ENCODE measurements at places on chromosomes 2 and 18. TPM values are rescaled to one million over a fixed set of nuclear protein-coding genes. Genes with fewer than 3 reads are reported as not detected.

- peak; percentile 55 for DNase-seq
These were observed 245.0 kb downstream of the PTGR3 start for GRCh38 chr18:74963820-74964446.

DNA sequence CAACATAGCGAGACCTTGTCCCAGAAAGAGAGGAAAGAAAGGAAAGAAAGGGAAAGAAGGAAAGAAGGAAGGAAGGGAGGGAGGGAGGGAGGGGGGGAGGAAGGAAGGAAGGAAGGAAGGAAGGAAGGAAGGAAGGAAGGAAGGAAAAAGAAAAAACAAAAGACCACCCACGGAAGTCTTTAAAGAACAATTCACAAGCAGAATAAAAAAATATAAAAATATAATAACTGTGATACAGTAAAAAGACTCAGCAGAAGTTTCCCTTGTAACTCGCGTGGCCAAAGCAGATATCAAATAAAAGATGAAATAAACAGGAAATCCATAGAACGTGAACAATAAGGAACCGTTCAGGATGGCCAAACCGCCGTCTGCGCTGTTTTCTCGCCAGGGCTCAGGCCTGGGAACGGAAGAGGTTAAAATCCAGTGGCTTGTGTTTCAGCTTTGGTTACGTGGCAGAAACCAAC is 1.2 kb upstream of the SLC1A4 start:
- no peak for DNase-seq

Gene CRYGC
- not detected for total RNA-seq

Gene SERPINB13
- total RNA-seq = not detected

All from renal cortical epithelial cell (primary cell).